IPS-NIHi11 (cell line): ENCODE measurements at places on chromosomes 5 and 9.
A peak's percentile ranks its signal among the peaks of the same experiment; 100 is the strongest.

GRCh38 chr9:83715221-83715620 is 7.5 kb upstream of the UBQLN1 start:
- no peak for DNase-seq

GRCh38 chr5:56282216-56282615 is 49.1 kb upstream of the ANKRD55 start:
- no peak for DNase-seq

GRCh38 chr5:39225405-39226099 is 6.2 kb upstream of the FYB1 start:
- DNase-seq = no peak

DNA sequence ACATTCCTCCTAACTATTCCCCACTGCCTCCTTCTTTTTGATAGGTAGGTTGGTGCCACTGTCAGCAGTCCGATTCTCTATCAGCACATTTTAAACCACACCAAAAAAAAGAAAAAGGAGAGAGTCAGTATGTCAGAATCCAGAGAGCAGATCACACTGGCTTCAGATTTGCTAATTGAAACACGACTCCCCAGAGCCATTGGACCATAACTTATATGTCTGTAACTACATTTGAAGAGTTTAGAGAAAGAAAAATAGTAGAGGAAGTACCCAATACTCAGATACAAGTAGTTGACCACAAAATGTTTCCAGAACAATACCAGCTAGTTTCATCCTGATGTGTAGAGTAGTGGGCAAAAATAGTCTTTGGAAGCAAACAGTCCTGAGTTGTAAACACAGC is 216.6 kb downstream of the NR2F1-AS1 start:
- no peak for DNase-seq

DNA sequence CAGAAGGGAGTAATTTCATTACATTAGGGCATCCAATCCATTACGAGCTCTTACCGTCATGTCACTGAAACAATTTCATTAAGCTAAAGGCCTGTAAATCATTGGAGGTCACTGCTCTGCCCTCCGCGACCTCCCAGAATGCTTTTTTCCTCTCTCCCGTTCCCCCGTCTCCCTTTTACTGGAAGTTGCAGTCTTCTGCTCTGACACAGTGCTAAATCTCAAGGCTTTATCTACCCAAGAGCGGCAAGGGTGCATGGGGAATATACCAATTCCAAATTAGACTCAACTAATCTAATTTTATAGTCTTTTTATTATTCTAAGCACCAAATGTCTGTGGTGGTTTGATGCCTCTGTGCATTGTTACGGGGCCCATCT is 265.7 kb upstream of the PANK3 start:
- DNase-seq = no peak

DNA sequence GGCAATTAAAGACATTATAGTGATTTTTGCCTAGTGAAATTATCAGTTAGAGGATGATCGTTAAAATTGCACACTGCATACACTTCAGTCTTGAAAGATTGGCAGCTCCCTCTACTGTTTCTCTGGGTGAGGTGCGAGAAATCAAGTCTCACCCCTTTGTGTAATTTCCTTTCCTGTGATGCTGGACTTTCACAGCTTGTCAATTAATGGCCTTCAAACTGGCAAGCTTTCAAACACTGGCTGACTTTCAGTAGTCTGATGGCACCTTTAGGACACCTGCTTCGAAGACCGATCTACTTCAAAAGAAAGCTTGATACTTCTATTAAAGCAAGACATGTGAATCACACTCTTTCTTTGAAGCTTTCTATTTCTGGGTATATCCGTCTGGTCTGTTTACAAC is 706.7 kb upstream of the PTPRD start:
- DNase-seq = peak; percentile 26

DNA sequence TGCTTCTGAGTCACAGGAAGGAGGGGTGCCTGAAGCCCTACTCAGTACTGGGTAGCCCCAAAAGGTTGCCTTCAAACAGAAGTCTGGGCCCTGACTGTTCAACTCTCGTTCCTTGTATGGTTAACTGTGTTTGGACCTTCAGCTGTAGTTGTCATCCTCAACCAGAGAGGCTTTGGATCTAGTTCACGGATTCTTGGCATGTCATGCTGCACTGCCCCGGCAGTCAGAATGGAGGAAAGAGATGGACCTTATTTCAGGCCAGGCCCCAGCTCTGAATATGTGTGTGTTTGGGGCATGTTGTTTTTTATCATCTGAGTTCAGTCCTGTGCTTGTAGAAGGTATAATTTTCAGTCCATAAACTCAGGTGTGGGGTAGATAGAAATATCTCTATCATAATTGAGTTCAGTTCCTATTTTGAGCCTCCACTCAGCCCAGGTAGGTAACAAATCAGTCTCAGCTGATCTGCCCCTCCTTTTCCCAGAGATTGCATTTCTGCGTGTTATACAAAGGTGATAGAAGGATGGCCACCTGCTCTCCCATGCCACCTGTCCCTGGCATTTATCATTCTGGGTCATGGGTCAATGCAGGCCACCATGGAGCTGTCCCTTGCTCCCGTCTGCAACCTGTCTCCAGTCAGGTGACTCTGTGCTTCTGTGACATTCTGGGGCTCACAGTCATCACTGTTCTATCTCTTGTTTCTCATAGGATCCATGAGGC is 127.5 kb upstream of the CPEB4 start:
- no peak for DNase-seq

DNA sequence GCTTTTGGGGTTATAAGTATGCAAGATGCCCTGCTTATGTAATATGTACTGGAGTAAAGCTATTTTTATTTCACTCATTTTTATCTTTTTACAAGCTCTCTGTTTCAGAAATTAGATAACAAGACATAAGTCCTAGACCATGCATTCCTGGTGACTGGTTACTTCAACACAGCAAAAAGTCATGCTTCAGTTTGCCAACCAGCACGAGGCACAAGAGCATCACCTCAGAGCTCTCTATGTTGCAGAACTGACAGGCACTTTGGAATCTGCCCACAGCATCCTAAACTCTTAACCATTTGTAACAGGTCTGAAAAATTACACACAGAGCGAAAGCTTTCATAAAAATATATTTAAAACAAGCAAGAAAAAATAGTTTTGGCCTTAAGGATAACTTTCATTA is 112.8 kb downstream of the MARCHF11 start:
- DNase-seq = no peak

GRCh38 chr9:129500161-129500862 is 120.6 kb downstream of the C9orf50 start:
- DNase-seq = no peak

GRCh38 chr5:150809363-150809762 is 30.8 kb downstream of the SMIM3 start:
- no peak for DNase-seq

- no peak for DNase-seq
Measured at GRCh38 chr5:97111004-97111403, 31.4 kb downstream of the LIX1 start.

DNA sequence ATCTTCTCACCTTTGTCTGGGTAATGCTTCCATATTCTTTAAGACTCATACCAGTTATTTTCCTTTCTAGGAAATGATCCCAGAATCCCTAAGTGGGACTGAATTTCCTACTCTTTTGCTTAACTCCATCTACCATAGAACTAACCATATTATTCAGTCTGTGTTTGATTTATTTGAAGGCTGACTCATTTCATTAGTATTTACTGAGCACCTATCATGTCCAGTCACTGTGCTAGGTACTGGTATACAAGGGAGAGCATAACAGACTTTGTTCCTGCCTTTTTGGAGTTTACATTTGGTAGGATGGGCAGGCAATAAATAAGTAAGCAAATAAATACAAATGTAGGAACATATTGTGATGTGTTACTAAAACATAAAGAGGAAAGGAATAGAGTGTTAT is 4.3 kb downstream of the NPR2 start:
- DNase-seq = no peak

GRCh38 chr9:76812591-76812990 is 48.4 kb downstream of the PCA3 start:
- no peak for DNase-seq

DNA sequence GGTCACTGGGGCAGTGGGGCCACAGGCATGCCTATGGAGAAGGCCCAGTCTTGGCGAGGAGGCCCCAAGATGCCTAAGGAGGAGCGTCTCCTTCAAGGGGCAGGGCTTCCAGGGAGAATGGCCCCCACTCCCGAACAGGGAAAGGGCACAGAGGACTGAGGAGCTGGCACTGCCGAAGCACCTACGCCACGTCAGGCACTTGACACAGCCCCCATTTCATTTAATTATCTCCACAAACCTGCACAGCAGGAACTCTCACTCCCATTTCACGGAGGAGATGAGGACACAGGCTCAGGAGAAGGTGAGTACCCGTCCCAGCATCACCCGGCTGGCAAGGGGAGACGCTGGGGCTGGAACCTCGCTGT is 26.0 kb downstream of the EGR1 start:
- no peak for DNase-seq

- DNase-seq = no peak
Measured at GRCh38 chr5:115873392-115873791, 31.7 kb downstream of the AP3S1 start.

- DNase-seq = no peak
Measured at GRCh38 chr5:97846643-97847042, 663.6 kb upstream of the RIOK2 start.

DNA sequence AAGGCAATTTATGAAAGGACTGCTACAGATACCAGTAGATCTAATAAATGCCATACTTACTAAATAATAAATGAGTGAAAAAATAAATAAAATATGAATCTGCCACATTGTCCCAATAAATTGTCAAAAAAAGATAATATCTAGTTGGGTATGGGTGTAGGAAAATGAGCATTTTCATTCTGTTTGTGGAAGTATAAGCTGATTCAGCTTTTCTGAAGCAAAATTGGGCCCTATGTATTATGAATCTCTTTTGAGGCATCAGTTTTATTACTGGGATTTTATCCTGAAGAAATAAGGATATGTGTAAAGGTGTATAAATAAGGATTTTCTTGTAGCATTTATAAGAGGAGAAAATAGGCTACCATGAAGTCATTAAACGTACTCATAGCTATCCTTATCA is 46.1 kb downstream of the CAVIN4 start:
- no peak for DNase-seq

DNA sequence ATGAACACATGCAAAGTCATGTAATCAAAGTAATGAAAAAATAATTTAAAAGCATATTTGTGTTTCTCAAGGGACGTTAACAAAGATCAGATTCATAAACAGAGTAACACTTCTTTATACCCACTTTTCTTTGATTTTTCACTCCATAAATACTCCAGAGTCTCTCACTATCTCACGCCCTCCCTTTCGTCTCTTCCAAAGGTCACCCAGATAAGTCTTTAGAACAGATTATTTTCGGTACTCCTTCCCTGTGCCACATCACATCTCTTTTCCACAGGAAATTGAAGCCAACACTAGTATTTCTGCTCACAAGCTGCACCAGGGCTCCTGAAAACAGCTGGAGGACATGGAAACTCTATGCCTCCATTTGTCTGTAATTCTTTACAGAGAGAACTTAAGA is 15.4 kb upstream of the ALDOB start:
- no peak for DNase-seq

DNA sequence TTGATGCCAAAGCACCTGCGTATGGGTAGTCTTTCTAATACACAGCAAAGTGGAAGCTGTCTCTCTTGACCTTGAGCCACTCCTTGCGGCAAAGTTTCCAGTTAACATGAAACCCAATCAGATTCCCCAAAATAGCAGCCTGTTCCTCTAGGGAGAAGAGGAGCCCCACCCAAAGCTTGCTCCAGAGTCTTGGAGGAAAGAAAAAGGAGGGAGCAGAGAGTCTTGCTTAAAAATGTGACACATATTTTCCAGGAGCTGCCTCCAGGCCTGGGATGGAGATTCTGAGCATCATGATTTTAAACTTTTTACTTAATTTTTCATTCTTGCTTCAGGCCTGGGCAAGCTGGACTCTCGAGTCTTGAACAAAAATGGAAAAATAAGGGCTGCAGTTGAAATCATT is 223.5 kb upstream of the TNC start:
- DNase-seq = no peak

DNA sequence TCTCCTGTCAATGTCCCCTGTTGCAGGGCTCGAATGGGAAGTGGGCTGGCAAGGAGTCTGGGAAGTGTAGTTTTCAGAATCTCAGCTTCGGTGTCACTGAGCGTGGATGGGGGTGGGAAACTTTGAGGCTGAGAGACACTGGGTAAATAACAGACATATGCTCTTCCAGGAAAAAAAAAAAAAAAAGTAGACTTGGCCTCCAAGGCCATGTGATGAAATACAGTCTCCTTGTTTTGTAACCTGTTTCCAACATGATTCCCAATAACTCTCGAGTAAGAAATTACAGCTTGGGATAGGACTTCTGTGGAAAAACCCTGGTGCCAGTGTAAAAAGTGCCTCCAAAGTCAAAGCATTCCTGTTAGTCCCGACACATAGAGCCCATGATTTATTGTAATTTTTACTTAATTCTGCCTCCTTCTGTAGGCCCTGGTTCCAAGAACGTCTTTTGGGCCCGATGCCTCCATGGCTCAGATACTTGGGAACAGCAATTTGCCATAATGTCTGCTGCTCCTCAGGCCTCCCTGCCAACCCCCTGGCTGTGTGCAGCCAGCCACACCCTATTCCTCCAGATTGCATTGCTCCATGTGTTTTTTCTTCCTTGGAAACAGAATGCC is 119.5 kb upstream of the TNC start:
- no peak for DNase-seq

DNA sequence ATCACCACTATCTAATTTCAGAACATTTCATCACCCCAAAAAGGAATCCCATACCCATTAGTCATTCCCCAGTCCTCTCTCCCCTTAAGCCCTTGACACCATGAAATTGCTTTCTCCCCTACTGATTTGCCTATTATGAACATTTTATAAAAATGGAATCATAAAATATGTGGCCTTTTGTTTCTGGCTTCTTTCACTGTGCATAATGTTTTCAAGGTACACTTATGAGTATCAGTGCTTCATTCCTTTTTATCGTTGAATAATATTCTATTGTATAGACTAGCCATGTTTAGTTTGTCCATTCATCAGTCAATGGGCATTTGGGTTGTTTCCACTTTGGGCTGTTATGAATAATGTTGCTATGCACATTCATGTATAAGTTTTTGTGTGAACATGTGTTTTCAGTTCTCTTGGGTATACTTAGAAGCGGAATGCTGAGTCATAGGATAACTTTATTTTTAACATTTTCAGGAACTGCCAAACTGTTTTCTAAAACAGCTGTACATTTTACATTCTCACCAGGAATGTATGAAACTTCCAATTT is 40.4 kb upstream of the FGF1 start:
- DNase-seq = no peak

GRCh38 chr9:93676310-93677047 is 100.1 kb downstream of the PHF2 start:
- no peak for DNase-seq

DNA sequence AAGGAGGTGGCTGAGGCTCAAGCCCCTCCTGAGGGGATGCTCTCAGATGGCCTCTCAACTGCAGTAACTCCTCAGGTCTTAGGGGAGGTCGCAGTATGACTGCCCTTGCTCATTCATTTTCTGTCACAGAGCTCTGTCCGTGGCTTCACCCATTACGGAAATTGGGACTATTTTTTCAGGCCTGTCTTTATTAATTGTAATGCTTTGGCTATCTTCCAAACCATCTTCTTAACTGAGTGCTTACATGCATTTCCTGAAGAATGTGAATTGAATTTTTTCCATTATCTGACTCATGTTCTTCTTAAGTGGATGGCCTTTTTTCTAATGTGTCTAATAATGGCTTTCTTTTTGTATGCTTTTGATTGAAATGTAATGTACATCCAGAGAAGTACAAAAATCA is 36.4 kb upstream of the SV2C start:
- no peak for DNase-seq
